ENCODE measurements at places on chromosomes 16 and 17. TPM values are rescaled to one million over a fixed set of nuclear protein-coding genes. Genes with fewer than 3 reads are reported as not detected.

OR2C1 gene
- not detected for total RNA-seq

SCNN1G gene
- total RNA-seq = 7.6 TPM

BAIAP2 gene
- 119 TPM for total RNA-seq

GHDC gene
- 33.4 TPM for total RNA-seq

C17orf67 gene
- 3.6 TPM for total RNA-seq

SCARF1 gene
- 37.4 TPM for total RNA-seq

YBX2 gene
- total RNA-seq = 0.41 TPM

NETO2 gene
- 18.7 TPM for total RNA-seq

CEMP1 gene
- 1.4 TPM for total RNA-seq

NHLRC4 gene
- total RNA-seq = 2.7 TPM

GRCh38 chr17:42579794-42580551 is 2.4 kb upstream of the PSMC3IP start:
- no peak for DNase-seq

DNA sequence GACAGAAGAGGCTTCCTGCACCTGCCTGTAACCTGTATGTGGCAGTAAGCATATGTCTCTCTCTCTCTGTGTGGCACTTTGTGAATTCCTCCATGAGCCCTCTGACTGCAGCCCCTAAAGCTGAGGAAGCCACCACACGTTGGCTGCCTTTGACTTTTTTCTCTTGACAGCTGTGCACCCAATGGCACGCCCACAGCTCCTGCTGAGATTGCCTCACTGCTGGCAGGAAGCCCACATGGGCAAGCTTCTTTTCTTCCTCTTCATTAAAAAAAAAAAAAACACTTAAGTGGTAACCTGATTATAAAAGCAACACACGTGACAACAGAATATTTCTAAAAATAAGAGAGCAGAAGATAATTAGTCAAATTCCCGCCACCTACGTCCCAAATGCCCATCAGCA is 34.0 kb upstream of the PIRT start:
- peak; percentile 69 for DNase-seq

GRCh38 chr16:57887711-57888110 is 83.2 kb downstream of the CNGB1 start:
- no peak for DNase-seq

GRCh38 chr17:60149691-60150582 is at the start of gene CA4:
CA4 (plus strand) TSS chr17:60149973; CDS start chr17:60150035, 62 bp downstream.
- peak; percentile 57 for DNase-seq

DNA sequence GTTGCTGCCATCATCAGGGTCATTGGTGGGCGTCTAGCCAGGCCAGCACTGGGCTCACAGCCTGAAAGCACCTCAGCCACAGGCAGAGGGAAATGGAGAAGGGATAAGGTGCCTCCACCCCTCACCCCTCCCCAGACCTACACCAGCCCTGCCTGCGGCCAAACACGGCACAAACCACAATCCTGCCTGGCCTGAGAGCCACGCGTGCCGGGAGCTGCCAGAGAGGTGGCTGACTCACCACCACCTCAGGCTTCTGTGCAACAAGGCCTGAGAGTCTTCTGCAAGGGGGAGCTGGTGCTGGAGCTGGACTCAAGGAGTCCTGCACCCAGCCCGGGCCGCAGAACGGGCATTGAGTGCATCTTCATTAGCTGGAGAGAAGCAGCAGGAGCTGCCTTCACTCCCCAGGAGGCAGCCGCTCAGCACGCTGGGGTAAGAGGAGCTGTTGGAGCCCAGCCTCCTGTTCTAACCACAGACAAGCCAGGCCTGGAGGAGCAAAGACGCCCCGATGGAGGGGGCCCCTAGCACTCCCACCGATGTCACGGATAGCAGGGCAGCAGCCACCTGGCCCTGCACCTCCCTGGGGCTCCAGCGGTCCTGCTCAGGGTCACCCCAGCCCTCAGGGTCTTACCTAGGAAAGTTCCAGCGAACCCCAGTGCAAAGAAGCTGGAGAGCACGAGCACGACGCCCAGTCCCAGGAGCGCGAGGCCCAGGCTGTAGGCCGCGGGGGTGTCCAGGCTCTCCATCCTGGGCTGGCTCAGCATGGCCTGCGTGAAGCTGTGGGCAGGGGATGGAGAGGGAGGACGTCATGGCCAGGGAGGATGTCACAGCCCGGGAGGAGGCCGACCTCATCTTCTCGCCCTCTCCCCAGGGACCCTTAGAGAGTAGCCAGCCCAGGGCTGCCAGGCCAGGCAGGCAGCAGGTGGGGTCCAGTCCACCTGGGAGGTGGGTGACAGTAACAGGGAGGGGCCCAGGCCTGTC is 16.0 kb upstream of the RASD1 start:
- peak; percentile 35 for DNase-seq

GRCh38 chr16:3029491-3030221 is 5.8 kb downstream of the THOC6 start:
- no peak for DNase-seq

GRCh38 chr17:72104164-72104862 is 16.5 kb upstream of the SOX9 start:
- no peak for DNase-seq

DNA sequence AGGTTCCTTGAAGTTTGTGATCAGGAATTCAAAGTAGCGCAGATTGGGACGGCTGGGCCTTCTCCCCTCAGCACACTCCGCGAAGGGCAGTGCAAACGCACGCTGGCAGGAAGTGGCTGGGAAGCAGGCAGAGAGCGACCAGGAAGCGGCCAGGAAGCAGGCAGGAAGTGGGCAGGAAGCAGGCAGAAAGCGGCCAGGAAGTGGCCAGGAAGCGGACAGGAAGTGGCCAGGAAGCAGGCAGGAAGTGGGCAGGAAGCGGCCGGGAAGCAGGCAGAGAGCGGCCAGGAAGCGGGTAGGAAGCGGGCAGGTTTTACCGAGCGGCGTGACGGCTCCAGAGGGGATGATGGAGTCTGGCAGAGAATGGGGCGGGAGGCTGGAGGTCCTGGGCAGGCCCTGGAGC is 3.2 kb downstream of the DPEP1 start:
- DNase-seq = no peak

DNA sequence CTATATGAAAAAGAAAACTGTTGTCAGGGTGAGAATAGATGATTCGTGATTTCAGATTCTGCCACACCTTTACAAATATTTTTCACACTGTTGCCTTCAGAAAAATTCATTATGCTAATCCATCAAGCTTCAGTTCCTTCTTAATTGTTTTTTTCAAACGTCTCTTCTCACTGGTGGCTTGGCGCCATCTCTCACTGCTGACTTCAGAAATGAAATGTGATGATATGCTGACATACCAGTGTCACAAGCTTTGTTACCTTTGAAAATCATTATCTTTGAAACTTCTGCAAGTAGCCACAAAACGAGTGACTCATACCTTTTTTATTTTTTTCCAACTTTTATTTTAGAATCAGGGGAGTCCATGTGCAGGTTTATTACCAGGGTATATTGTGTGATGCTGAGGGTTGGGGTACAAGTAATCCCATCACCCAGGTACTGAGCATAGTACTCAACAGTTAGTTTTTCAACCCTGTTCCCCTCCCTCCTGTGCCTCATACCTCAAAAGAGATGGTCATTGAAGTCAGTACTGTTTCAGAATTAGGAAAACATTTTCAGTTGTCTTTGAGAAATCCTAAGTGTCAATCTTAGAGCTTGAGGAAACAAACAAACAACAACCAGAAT is 14.0 kb upstream of the KRT222 start:
- no peak for DNase-seq

DNA sequence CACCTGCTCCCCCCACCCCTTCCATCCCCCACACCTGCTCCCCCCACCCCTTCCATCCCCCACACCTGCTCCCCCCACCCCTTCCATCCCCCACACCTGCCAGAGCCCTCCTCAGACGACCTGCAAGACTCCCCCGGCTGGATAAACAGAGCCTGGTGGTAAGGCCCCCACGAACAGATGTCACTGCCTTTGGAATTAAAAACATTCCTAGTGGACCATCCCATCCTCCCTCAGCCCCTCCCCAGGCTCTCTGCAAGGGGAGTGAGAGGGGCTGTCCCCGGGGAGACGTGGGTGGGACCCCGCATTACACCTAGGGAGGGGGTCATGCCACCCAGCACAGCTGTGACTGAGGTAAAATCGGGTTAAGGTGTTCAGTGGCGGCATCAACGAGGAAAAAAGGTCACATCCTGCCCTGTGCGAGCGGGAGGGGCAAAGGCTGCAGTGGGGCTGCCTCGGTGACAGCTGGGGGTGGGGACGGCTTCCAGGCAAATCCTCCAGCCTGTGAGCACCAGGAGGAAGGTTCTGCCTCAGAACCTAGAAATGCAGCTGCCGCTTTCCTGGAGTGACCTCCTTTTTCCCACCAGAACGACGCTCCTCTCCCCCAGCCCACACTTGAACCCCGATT is 38.7 kb downstream of the TIMM22 start:
- DNase-seq = no peak

DNA sequence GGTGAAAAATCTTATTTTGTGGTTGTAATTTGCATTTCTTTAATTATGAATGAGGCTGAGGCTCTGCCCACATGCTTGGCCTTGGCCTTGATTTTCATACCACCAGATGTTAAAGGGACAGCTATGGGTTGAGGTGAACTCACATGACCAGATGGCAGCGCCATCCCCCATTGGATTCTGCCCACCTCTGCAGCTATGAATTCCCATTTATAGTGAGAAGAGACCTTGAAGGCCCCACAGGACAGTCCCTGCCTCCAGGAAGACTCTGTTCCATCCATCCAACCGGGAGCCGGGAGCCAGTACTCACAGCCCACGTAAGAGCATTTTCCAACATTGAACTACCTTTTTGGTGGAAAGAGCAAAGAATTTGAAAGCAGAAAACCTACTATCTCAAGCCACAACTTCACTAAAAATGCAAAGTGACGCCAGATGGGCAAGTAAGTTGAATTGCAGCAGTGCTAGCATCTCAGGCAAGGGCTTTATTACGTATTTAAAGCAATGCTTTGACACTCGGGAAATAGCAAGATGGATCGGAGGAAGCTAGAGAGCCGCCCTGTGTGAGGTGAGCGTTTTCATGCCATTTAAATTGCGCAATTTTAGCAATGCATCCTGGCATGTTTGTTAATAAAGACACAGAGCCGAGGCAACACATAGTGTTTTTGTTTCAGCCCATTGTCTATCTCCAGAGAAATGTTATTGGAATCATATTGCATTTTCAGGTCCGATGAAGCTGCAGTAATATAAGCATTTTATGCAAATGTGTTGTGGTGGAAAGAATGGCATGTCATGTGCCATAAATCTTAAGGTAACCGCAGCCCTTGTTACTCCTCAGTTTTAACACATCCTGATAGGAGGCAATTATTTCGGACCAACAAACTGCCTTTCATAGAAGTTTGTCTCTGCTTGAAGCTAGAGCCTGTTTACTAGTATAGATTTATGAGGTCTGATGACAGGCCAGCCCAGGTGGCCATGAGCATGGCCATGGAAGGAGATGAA is 273.4 kb upstream of the TNRC6C start:
- DNase-seq = no peak

DNA sequence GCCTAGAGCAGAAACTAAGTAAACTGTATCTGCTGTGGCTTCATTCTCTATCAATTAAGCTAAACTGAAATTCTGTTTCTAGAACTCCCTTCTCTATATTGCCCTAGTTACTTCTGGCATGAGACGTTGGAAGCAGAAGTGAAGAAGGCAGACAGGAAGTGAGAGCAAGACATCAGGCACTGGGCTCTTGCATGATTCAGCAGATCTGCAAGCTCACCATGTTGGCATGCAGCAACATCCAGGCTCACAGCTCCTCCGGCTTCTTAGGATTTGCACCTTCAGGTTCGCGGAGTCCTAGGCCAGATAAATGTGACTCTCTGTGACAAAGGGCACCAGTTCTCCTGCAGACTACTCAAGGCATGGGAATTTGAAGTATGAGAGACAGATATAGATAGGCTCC is 148.3 kb downstream of the CDH8 start:
- DNase-seq = no peak

- DNase-seq = no peak
These were observed 74.7 kb downstream of the BMERB1 start for GRCh38 chr16:15509051-15509592.

DNA sequence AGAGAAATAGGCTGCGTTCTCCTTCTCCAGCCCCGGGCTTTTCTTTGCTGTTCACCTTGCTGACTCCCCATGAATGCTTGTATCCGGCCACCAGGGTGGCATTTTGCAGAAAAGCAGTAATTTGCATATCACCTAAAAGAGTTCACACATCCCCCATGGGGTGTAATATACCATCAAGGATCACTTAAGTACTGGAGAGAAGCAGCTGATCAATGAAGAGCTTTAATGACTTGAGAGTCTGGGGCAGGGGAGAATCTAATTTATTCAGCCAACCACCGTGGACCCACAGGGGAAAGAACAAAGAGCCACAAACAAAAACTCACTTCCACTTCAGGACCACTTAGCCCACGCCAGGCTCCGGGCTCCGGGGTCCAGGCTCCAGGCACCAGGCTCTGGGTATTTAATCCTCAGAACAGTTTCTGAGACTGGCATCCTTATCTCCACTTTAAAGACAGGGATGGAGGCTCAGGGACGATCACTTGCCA is 33.9 kb upstream of the SEC14L1 start:
- DNase-seq = no peak
